Peyer's patch (tissue), 4 donors: ENCODE measurements at places on chromosomes 3 and 15. TPM values are rescaled to one million over a fixed set of nuclear protein-coding genes. Genes with fewer than 3 reads are reported as not detected.

SEMA5B gene
- 6.8 TPM for total RNA-seq

ZNF662 gene
- 8.9 TPM for total RNA-seq

PPP2R3A gene
- 6.6 TPM for total RNA-seq

HYAL1 gene
- 4.3 TPM for total RNA-seq

DGKG gene
- total RNA-seq = 5.1 TPM
